NCI-H526 (cell line): ENCODE measurements at places on chromosomes 6 and 20.

DNA sequence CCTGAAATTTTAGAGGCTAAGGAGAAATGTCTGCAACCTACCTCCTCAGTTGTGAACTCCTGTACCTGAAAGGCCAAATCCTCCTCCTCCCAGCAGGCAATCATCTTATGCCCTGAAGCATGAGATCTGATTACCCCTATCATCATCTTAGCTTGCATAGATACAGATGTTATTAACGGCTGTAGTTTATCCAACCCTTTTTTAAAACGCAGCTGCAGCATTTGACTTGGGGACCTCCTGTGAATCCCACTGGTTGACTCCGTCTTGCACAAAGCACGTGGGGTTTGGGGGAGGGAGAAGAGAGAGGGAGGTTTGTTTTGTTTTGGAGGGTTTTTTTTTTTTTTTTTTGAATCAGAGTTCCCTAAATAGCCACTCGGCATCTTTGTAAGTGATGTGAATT, 5.8 kb upstream of the NR2E1 start:
- no peak for DNase-seq

GRCh38 chr20:46130534-46130933, 12.4 kb downstream of the CD40 start:
- DNase-seq: no peak

DNA sequence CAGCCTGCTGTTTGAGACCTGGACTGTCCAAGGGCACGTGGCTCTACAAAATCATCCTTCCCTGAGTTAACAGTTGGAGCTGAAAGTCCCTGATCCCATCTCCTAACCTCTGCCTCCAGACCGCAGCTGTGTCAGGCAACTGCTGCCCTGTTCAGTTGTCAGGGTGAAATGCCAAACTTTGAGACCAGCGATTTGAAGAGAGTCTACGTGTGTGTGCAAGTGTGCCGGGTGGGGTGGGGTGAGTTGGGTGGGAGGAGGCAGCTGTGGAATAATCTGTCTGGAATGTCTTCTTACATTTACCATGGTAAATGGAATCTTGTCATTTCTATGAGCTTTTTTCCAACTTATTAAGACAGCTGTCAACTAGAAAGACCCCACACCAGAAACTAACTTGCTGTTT, 81.0 kb upstream of the FAM8A1 start:
- DNase-seq: no peak

DNA sequence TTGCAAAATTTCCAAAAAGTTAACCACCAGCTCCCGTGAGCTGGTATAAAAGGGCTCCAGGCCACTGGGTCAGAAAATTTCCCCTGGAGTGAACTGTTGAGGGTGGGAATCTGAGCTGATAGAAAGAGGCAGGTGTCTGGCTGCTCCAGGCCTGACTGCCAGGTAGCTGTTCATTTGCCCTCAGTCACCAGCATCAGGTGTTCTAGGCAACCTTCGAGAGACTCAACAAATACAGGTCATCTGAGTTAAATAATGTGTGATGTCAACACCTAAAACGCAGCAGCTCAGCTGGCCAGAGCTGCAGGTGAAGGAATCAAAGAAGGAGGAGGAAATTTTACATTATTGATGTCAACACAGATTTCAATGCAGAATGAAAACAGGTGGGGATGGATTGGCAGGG, 46.7 kb downstream of the KCNK5 start:
- no peak for DNase-seq
